Large intestine (tissue), 12 donors: ENCODE measurements at places on chromosomes 5 and 9.

DNA sequence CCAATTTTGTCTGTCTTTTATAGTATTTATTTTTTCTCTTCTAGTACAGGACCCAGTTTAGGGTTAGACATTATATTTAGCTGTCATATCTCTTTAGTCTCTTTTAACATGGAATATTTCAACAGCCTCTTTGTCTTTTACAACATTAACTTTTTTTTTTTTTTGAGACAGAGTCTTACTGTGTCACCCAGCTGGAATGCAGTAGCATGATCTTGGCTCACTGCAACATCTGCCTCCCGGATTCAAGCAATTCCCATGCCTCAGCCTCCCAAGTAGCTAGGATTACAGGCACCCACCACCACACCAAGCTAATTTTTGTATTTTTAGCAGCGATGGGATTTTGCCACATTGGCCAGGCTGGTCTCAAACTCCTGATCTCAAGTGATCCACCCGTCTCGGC, 90.1 kb downstream of the ADAMTS6 start:
- DNase-seq = no peak

DNA sequence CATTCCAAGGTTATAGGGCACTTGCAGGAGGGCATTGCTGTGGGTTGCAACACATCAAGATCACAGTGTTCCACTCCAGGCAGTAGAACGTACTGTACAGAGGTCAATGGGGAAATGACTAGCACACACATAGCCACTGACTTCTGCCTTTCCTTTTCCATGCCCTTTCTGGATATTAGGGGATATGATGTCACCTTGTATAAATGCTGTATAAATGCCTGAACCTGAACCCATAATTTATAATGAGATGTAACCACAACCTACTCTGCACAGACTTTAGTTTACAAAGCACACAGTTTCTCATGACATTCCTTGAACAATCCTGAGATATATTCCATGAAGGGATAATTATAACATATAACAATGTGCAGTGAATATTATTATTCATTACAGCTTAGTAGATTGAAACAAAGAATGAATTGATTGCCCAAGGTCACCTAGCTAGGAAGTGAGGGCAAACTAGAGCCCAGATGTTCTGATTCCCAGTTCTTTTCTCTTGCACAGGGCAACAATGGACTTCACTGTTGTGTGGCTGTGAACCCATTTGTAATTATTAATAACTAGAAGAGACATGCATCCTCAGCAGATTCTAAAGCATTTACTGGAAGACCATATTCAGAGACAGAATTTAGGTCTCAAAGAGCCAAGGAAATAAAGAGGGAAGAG, 5.6 kb upstream of the ABLIM3 start:
- DNase-seq = no peak

- DNase-seq = no peak
These were observed 83.6 kb downstream of the GDNF start for GRCh38 chr5:37756248-37756647.

DNA sequence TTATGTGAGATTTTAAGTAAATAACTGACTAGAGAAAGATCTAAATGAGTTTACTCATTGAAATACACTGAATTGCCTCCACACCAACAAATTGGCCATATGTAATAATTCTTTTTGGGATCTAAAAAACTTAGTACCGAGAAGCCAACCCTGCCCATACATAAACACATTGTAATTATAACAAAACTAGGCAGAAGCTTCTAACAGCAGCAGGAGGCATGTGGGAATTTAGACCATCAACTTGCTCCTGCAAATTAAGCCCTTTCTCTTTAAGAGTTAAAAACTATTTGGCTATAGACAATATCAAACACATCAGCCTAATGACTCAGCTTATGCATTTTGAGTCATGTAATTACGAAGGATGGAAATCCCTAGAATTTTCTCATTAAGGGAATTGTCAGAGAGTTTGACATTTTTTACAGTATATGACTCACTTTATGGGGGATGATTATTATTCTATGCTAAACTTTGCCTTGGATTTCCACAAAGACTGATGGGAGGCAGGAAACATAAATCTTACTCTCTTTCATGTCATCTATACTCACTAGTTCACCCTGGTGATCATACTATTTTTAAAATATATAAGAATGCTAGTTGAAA, 1.0 kb downstream of the IL7R start:
- DNase-seq = no peak

DNA sequence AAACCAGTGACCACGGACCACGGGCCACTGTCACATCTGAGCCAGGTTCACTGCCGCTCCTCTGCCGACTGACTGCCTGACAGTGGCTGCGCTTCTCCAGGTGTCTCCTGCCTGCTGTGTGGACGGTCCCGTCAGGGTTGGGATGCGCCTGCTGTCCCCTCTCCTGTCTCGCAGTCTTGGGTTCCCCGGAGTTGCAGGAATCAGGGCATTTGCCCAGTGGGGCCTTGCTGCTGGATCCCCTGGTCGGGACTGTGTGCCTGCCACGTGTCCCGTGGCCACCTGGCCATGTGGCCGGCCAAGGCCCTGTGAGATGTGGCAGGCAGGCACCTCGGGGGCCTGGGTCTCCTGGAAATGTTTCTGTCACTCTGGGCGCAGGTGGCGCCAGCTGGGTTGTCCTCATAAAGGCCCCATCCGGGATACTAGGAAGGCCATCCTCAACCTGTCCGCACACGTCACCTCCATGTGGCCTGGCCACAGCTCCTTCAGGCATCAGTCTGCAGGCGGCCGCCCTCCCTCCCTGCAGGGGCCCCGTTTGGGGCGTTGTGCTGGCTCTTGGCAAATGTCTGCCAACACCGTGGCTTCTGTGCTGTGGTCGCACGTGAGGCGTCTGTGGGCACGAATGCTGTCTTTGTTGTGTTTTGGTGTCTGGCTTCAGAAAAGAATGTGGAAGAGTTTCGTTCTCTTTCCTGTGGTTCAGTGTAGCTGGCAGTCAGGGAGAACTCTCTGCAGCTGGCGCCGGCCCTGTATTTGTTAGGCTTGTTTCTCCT, 6.4 kb upstream of the TOR4A start:
- DNase-seq = no peak

DNA sequence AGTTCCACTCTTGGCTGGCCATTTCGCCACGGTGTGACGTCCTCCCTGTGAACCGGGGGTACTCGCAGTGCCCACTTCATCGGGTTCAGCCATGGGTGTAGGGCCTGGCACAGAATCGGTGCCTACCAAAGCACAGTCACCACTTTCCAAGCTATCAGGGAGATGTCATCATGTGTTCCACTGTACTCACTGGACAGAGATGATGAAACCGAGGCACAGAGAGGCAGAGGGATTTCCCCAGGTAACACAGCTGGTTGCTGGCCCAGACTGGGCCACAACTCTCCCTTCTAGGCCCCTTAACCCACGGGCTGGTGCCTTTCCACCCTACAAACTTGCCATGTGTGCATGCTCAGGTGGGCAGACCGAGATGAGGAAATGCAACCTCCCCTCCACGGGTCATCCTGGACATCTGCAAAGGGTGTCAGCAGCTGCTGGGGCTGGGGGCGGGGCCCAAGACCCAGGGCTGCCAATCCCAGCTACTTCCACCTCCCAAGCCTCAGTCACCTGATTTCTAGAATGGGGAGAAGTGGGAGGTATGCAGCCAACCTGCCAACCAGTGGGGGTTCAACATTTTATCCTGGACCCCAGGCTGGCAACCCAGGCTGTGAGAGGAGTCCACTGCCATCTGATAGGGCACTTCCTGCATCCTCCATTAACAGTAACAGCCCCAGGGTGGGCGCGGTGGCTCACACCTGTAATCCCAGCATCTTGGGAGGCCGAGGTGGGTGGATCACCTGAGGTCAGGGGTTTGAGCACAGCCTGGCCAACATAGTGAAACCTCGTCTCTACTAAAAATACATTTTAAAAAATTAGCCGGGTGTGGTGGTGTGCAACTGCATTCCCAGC, 893 bp upstream of the SH2D3C start:
- no peak for DNase-seq

DNA sequence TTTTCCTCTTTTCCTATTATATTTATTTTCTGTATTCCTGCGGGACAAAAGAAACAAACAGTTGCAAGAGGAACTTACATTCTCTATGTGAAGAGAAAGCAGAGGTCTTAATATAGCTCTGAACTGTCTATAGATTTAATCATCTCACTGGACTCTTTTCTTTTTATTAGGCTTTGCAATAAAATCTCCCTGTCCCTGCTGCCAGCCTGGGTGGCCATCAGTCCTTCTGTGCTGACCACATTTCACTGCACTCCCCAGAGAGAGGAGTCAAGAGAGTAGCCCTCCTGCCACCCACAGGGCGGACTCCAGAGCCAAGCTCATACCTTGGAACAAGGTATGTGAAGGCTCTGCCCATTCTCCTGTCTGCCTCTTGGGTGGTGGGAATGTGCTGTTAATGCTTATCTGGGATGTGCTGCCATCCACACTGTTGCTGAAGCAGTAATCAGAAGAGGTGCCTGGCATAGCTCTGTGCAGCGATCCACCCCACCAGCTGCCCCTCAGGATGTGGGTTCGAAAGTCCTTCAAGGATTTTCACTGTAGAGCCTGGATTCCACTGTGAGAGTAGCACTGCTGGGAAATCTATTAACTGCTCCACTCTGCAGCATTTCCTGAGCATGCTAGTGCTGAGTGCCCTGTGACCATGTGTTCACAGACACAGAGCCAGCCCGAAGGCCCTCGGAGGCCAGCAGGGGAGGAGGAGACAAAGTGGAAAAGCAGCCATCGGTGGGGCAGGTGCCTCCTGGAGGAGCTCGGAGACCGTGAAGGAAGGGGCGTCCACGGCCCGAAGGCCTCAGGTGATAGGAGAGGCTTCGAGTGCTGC, 334.6 kb downstream of the MED10 start:
- no peak for DNase-seq

GRCh38 chr5:5781335-5781734, 358.9 kb downstream of the ICE1 start:
- no peak for DNase-seq

DNA sequence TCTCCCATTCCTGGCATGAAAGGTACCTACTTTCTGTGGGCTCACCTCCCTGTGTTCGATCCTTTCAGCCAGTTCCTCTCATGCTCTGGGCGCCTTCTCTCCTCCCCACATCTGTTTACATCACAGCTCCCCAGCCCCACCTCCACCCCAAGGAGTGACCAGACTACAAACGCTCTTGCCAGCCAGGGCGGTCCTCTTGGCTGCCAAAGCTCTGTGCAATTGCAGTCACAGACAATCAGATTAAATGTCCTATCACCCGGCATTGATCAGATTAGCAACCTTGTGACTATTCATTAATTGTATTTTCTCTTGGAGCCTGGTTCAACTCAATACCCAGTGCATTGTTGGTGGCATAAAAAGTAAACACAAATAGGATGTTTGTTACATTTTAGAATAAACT, 211.2 kb upstream of the TBCA start:
- no peak for DNase-seq
